ENCODE measurements at places on chromosomes 3 and 15.

- DNase-seq, result no peak
Measured at GRCh38 chr3:147518465-147518864, 109.3 kb downstream of the ZIC1 start.

DNA sequence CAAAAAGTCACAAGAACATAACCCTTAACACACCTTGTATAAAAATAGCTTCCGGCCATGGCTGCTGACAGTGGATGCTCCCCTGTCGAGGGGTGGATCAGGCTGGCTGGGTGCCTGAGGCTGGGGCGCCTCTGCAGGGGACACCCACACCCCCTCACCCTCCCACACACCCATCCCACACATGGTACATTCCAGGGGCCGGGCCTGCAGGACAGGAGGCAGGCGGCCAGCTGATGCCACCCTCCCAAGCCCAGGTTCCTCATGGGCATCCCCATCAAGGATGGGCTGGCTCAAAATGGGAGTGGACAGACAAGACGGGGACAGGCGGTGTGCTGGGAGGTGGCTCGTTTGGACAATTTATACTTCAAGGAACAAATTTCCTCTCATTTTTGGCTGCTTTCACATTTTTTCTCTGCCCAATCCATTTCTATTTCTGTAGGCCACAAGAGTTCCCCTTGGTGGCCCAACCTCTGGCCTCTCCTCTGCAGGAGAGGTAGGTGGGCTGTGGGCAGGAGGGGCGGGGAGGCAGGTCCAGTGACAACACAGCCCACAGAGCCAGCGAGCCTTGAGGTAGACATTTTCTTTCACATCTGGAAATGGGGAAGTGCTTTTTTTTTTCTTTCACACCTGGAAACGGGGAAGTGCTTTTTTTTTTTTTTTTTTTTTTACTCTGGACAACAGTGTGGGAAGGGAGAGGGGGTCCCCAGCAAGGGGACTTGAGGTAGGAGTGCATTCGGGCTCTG, 23.3 kb downstream of the RNU5B-1 start:
- no peak for DNase-seq

GRCh38 chr3:10629671-10630040, 124.3 kb upstream of the ATP2B2 start:
- no peak for DNase-seq

DNA sequence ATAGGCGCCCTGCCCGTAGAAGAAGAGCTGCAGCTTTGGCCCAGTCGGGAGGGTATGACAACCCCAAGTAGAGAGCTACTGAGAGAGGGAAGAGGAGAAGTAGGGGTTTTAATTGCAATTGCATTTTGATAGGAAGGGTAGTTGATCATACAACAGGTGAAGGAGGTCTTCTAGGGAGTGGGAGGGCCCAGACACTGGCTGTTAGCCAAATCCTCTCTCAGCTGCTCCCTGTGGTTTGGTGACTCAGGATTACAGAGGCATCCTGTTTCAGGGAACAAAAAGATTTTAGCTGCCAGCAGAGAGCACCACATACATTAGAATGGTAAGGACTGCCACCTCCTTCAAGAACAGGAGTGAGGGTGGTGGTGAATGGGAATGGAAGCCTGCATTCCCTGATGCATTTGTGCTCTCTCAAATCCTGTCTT, 408.9 kb upstream of the THBS1 start:
- peak; percentile 10 for DNase-seq

DNA sequence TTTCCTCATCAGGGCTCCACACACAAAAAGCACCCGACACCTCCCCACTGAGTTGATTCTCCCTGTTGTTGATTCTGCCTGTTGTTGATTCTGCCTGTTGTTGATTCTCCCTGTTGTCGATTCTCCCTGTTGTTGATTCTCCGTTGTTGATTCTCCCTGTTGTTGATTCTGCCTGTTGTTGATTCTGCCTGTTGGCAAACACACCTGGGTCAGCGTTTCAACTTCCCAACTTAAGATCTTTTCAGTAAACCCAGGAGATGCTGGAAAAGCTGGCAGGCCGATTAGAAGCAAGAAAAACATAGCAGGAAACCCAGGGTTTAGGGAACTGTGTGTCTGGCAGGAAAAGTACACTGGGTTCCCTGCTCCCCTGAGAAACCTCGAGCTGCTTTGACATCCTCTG, 47.9 kb downstream of the TNK2 start:
- no peak for DNase-seq

GRCh38 chr3:120795959-120796358, 53.4 kb downstream of the GTF2E1 start:
- no peak for DNase-seq

GRCh38 chr3:72155391-72156064, 370.6 kb upstream of the PROK2 start:
- DNase-seq, result no peak

DNA sequence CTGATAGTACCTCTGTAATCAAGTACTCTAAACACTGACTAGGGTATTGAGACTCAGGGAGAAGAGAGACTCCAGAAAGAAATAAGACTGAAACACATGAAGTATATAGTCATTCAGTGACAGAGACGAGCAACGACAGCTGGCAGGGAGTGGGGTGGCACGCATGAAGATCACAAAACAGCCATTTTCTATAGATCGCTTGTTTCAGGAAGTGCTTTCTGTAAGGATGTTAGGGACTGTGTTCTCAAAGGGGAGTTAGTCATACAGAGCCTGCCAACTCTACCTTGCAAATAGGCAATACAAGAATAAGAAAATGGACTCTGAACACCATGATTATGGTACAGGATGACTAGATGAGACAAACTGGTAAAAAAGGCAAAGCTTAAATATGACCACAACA, 139.5 kb downstream of the TBL1XR1 start:
- DNase-seq, result peak; percentile 7

- DNase-seq, result no peak
Measured at GRCh38 chr3:114168150-114168549, 10.7 kb downstream of the DRD3 start.

DNA sequence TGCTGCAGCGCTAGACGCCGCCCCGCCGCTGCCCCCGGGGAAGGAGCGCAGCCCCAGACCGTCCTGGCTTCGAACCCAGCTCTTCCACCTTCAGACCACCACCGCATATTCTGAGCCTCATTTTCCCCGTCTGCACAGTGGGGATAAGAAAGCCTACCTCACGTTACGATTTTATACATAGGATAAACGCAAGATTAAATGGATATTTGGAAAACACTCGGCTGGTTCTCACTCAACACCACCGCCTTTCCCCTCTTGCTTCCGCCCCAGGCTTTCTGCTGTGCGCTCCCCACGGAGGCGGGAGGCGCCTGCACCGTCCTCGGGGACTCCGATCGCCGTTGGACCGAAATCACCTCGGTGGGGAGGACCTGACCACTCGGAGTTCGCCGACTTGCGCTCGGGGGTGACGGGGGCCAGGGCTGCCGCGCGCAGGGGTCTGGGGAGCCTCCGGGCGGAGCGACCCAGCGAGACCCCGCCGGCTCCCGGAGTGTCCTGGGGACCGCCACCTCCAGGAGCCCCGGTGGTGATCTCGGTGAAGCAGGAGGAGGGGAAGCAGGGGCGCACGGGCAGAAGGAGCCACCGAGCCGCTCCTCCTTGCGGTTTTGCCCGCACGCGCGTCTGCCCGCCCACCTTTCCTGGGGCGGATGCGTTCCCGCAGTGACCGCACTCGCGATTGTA, 4.0 kb downstream of the FBXL22 start:
- peak; percentile 38 for DNase-seq

DNA sequence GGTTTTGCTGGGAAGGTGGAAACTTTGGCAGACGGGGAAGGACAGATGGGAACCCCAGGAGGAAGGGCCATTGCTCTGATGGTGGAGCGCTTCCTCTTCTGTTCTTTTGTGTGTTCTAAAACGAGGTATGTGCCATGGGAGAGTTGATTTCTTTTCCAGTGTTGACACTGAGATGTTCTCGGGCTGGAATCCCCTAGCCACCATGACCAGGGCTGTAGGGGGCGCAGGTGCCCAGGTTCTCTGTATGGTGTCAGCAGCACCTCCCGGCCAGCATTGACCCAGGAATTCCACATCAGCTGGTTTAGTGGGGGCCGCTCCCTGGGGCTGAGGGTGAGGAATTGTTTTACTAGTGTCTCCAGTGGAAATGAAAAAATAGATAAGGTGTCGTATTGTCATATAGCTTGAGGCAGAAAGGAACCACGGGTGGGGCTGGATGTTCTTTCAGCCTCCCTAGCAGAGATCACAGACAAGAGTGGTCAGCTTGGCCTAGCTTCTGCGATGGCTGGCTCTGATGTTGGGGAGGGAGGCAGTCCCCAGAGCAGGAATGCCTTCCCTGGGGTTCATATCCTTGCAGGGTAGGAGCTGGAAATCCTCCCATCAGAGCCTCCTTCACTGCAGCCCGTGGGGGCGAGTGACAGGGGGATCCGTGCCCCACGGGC, 34.2 kb upstream of the ACAD9 start:
- no peak for DNase-seq

GRCh38 chr15:40481341-40482074, 10.7 kb downstream of the CHST14 start:
- DNase-seq, result no peak

- DNase-seq, result no peak
Measured at GRCh38 chr3:149958171-149958796, 12.4 kb downstream of the PFN2 start.

DNA sequence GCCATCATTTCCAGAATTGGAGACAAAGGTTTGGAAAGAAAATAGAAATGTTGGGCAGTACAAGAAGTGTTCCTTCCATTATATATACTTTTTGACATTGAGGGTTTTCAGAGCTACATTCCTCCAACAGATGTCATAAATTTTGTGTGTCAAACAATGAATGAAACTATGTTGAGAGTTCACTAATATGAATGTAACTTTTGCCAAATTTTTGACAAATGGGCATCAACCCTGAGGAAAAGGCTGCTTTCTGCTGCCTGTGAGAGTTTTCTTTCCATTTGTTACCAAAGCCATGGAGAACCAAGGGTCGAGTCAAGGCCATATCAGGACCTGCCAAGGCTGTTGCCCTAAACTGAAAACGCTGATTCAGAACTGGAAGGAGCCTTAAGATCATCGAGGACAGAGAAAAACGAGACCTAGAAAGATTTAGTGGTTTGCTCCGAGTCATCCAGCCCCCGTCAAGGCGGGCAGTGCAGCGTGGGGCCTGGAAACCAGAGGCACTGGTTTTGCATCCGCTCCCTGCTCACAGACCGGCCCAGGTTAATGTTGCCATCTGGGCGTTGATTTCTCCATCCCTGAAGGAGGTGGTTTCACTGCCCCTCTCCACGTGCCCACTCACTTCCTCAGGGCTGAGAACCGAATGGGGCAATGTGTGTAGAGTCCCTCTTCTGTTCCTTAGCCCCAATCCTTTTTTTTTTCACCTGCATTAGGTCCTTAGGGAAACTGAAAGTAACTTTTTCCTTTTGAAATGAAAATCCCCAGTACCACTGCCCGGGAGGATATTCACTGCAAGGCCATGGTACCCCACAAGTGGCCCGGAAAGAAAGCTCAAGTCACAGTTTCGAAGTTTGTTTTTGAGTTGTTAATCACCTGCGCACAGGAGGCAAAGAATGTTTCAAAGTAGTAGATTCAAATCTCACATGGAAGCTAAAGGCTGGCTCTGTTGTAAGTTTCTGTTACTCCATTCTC, 32.8 kb downstream of the TPM1 start:
- DNase-seq, result no peak

GRCh38 chr3:73707772-73708171, 83.0 kb upstream of the PDZRN3 start:
- no peak for DNase-seq

GRCh38 chr15:99267957-99268356, 16.7 kb downstream of the LRRC28 start:
- no peak for DNase-seq

DNA sequence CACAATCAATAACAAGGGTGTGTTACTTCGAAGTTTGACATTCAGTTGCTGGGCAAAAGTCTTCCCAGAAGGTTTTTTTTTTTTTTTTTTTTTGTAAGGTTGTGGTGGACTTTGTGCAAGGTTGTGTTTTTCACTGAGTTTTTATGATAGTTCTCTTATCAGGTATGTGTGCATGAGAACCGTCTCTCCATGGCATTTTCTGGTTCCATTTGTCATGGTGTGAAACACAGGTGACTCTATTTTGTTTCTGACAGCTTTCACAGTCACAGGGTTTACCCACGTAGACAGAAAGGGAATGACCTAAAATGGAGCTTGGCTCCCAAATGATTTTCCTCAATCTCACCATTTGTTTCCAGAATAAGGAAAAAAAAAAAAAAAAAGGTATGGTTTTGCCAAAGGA, 1377.2 kb upstream of the CADM2 start:
- no peak for DNase-seq

- no peak for DNase-seq
Measured at GRCh38 chr3:37852097-37852496, 9.6 kb upstream of the CTDSPL start.

GRCh38 chr3:71048948-71049347, 534.6 kb downstream of the FOXP1 start:
- no peak for DNase-seq

GRCh38 chr15:52790169-52790708, at the start of gene ONECUT1:
ONECUT1 (minus strand) TSS chr15:52790336; CDS start chr15:52789884, 452 bp downstream.
- peak; percentile 68 for DNase-seq

GRCh38 chr15:36599620-36600433, 20.4 kb downstream of the CDIN1 start:
- no peak for DNase-seq

- DNase-seq, result peak; percentile 32
Measured at GRCh38 chr15:24772686-24773373, 97.3 kb downstream of the NPAP1 start.

GRCh38 chr3:195440379-195440778, 2.4 kb downstream of the ACAP2 start:
- DNase-seq, result no peak

- no peak for DNase-seq
Measured at GRCh38 chr3:183253528-183254486, 754 bp downstream of the B3GNT5 start.

DNA sequence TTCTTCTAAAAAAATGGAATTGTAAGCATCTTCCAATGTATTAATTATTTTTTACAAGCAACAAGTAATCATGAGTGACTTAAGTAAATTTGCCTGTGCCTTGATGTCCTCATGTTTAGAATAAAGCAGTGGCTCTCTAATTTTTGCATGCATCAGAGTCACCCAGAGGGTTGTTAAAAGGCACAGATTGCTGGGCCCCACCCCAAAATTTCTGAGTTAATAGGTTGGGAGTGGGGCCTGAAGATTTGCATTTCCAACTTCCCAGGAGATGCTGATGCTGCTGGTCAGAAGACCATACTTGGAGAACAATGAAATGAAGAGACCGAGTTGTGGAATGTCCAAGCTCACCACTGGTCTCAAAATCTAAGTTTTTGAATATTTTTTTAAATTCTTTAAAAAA, 70.2 kb downstream of the ARHGAP31 start:
- no peak for DNase-seq

DNA sequence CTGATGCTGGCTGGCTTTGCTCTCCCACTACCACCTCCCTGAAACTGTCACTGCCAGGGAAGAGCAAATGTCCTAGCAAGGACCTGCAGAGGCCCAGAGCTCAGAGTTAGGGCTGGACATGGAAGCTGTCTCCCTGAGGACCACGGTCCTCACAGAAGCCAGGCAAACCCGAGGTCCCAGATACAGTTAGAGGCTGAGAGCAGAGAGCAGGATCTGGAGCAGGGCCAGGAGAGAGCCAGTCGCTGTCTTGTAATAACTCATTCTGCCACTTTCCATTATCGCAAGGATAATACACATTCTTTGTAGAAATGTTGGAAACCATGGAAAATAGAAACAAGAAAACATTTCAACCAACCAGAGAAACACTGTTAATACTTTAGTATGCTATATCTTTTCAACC, 10.1 kb downstream of the GHSR start:
- no peak for DNase-seq
